ENCODE measurements at places on chromosomes 6 and 20. TPM values are rescaled to one million over a fixed set of nuclear protein-coding genes. Genes with fewer than 3 reads are reported as not detected.

DNA sequence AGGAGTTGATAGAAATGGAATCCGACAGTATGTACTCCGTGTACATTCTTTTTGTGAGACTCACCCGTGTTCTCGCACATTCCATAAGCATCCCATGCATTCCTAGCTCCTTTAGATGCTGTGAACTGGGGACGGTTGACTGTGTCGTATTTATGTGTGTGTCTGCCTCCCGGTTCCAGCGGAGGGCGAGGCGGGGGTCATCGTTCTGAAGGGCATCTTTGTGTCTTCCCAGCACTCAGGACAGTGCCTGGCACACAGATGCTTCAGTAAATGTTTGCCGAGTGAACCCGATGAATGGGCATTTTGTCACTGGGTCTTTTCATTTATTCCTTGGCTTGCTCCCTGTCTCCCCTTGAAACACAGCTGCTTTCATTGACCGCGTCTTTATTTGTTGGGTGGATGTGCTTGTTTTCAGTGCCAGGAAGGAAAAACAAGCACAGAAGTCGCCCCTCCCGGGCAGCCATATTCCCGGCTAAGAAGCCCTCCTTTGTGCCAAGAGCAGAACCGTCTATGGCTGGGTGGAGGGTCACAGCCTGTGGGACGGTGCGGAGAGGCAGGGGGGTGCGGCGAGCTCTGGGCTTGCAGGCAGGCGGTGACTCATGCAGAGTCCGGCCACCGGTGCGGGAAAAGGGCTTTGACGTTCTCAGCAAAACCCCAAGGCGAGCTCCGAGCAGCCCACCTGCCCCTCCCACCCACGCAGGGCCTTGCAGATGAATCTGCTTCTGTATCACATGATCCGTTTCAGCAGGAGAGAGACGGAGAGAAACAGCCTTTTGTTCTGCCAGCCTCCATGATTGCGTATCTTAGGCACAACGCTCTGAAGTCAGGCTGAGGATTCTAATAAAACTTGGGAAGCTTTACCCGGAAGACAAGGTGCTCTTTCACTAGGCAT, 11.2 kb upstream of the PSMG4 start:
- no peaks in the 10 kb centered on the region for H3K36me3 ChIP-seq
- peaks cover 13% of the 10 kb centered on the region for H3K4me1 ChIP-seq
- DNase-seq = no peak
- peak overlapping the region; percentile 36 for H3K4me3 ChIP-seq

DNA sequence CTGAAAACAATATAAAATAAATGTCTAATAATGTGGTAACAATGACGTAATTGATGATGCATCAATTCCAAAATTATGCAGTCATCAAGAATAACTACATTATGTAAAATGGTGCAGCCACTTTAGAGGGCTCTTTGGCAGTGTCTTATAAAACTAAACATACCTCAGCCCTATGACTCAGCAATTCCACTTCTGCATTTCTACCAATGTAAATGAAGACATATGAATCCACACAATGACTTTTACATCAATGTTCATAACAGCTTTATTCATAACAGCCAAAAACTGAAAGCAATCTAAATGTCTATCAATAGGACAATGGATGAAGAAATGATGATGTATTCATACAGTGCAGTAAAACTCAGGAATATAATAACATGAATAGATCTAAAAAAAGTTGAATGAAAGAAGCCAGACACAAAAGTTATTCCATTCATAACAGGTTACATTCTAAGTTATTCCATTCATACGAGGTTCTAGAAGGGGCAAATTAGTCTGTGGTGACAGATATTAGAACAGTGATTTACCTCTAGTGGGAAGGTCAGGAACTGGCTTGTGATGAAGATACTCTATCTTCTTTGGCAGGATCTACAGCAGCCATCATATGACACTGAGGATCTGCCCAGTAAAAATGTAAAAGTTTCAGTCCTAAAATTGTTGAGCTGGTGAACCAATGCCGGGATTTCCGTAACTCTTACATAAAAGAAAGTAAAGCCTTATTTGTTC, 396.1 kb downstream of the PLCB1 start:
- H3K27me3 ChIP-seq = no peaks in the 10 kb centered on the region
- H3K4me3 ChIP-seq = no peak overlapping the region
- no peak overlapping the region for H3K27ac ChIP-seq
- no peaks in the 10 kb centered on the region for H3K36me3 ChIP-seq
- DNase-seq = no peak
- no peaks in the 10 kb centered on the region for H3K4me1 ChIP-seq

- H3K36me3 ChIP-seq = no peaks in the 10 kb centered on the region
- no peak overlapping the region for H3K27ac ChIP-seq
- no peaks in the 10 kb centered on the region for H3K4me1 ChIP-seq
- H3K4me3 ChIP-seq = no peak overlapping the region
- no peaks in the 10 kb centered on the region for H3K27me3 ChIP-seq
These were observed 46.6 kb downstream of the SCGN start for GRCh38 chr6:25698631-25699030.

DNA sequence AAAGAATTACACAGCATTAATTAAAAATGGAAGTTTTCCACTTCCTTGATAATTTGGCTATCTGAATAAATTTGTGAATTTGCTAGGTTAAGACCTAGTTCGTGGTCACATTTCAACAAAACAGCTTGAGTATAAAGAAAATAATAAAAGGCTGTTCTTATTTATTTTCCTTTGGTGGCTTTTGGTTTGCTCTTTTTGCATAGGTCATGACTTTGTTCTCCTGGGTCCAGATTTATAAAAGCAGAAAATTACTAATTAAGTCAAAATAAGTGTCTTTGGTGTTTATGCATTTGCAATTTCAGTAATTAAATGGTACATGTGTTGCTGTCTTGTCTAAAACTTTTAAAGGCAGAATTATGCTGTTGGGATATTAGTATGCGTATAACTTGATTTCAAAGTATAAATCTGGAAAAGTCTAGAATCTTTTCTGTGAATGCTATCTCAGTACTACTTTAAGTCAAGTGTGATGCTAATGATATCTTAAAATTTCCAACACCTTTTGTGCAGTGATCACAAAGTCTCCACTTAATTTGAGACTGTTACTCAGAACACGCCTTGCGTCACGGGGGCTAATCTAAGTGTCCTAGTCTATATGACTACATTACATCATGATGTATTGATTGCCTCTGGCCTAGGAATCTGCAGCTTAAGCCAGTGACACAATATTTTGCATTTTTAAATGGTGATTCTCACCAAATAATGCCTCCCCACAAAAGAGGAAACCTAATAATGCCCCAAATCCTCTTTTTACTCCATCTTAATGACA, 41.0 kb downstream of the GNAS start:
- H3K4me1 ChIP-seq = peaks cover 58% of the 10 kb centered on the region
- H3K27me3 ChIP-seq = no peaks in the 10 kb centered on the region
- no peak for DNase-seq
- H3K4me3 ChIP-seq = peak overlapping the region; percentile 95

DNA sequence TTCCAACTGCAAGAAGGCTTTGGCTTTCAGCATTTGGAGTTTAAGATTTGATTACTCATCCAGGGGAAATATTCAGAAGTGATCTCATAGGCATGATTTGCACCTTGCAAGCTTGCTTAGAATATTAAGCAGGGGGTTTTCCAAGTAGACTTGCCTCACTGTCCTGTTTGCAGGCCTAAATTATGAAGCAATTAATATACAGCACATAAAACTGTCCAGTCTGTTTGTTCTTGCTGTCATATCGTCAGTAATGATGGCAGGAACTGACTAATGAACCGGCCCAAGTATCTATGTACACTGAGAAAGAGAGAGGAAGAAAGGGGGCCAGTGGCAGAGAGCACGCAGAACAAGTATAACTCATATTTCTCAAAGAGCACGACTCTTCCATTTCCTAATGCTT, 212.5 kb upstream of the SUPT3H start:
- no peak overlapping the region for H3K27ac ChIP-seq
- peaks cover 9% of the 10 kb centered on the region for H3K4me1 ChIP-seq
- no peaks in the 10 kb centered on the region for H3K27me3 ChIP-seq
- no peaks in the 10 kb centered on the region for H3K36me3 ChIP-seq
- H3K4me3 ChIP-seq = no peak overlapping the region

DNA sequence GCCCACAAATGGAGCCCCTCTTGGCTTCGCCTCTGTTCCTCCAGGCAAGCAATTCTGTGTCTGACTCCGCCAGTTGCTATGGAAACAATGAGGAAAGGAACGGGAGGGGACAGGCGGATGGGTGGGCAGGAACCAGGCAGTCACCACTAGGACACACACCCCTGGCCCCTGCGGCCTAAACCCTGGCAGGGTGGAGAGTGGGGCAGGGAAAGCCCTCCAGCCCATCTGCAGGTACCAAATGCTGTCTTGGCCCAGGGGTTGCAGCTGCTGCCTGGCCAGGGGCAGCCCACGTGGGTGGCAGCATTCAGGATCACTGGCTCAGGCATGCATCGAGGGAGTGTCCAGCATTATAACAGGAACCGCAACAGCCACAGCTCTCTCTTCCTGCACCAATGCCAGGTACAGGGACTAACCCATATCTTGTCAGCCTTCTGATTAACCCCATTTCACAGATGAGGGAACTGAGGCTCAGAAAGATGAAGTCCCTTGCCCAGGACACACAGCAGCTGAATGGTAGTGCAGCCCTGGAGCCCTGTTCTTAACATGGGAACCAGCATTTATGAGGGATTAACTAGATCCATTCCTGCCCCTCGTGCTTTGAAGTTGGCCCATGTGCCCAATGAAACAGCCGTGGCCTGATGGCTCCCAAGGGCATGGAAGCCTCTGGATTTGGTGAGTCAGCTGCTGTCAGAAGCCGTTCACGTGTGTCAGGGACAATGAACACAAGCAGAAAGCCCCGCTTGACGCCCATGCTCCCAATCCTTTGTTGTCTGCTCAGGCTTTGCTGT, 66.3 kb downstream of the NOL4L start:
- no peak overlapping the region for H3K4me3 ChIP-seq
- H3K27me3 ChIP-seq = no peaks in the 10 kb centered on the region
- no peak overlapping the region for H3K27ac ChIP-seq
- no peaks in the 10 kb centered on the region for H3K4me1 ChIP-seq
- H3K36me3 ChIP-seq = no peaks in the 10 kb centered on the region

DNA sequence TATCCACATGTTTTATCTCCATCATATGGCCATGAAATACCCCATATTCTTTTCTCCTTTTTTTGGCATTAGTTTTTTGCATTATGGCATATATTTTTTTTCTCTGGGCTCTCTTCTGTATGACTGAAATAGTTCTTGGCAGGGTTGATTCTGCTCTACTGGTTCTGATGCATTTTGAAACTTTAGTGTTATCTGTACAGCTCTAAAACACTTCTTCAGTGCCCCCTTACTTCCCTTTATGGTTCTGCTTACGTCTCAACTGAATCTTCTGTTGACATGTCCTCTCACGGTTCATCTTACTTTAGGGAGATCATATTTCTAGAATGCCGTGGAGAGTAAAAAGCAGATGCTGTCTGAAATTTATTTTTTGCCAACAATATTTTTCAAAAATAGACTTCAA, 23.2 kb upstream of the TXNDC5 start:
- no peaks in the 10 kb centered on the region for H3K27me3 ChIP-seq
- DNase-seq = no peak
- no peak overlapping the region for H3K27ac ChIP-seq
- H3K4me3 ChIP-seq = no peak overlapping the region
- H3K4me1 ChIP-seq = no peaks in the 10 kb centered on the region

GRCh38 chr6:80331522-80331921, 225.1 kb downstream of the BCKDHB start:
- no peaks in the 10 kb centered on the region for H3K27me3 ChIP-seq
- H3K4me1 ChIP-seq = peaks cover 13% of the 10 kb centered on the region
- no peak for DNase-seq
- H3K36me3 ChIP-seq = no peaks in the 10 kb centered on the region

DNA sequence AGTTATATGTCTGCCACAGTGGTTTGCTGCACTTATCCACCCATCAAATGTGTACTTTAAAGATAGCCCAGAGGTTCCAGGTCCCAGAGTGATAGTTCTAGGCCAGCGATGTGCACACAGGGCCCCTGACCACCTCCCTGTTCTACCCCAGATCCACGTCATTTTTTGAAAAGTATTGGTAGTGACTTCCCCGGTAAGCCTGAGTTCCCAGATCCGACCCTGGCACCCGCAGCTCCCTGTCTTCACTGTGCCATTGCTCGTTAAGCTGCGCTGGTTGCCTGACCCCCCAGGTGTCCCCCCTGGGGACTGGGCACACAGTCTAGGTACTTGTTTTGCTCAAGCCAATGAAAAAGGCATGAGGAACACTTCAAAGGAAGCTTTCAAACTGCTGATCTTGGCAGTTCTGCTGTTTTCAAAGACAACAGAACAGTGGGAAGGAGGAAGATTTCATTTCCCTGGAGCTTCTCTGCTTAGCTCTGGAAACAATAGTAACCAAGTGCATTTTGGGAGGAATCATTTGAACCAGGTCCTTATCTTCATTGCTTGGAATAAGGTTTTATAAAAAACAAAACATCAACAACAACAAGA, 116.3 kb upstream of the TAB2 start:
- no peak overlapping the region for H3K4me3 ChIP-seq
- H3K36me3 ChIP-seq = no peaks in the 10 kb centered on the region
- H3K27ac ChIP-seq = no peak overlapping the region
- H3K4me1 ChIP-seq = no peaks in the 10 kb centered on the region

DNA sequence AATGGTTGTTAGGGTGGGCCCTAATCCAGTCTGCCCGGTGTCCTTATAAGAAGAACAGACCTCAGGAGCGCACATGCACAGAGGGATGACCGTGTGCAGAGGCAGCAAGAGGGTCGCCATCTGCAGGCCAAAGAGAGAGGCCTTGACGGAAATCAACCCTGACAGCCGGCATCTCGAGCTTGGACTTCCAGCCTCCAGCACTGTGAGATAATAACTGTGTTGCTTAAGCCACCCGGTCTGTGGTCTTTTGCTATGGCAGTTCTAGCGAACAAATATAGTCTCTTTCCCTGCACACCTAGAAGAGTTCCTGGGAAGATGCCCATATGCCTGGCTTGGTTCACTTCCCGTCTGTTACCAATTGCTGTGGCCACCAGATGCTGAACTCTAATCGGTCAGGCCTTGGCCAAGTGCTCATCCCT, 35.3 kb upstream of the PTGIS start:
- H3K36me3 ChIP-seq = no peaks in the 10 kb centered on the region
- no peak overlapping the region for H3K4me3 ChIP-seq
- no peak for DNase-seq
- H3K27me3 ChIP-seq = no peaks in the 10 kb centered on the region
- no peaks in the 10 kb centered on the region for H3K4me1 ChIP-seq
- H3K27ac ChIP-seq = no peak overlapping the region

DNA sequence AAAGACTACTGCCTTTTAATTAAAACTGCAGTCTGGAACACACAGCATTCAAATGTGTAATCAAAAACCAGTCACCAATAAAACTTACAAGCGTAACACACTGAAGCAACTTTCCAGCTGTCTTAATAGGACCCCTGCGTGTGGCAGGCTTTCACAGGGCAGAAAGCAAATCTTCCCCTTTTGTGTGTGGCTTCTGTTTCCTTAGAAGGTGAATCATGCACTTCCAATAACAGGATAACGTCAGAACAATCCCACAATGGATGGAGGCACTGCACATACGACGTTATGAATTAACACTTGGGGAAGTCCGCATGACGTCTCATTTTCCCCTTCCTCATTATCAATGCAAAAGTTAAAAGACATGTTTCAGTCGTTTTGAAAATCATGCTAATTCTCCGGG, 44.8 kb downstream of the INSM1 start:
- no peaks in the 10 kb centered on the region for H3K27me3 ChIP-seq
- DNase-seq = no peak
- no peak overlapping the region for H3K27ac ChIP-seq
- no peak overlapping the region for H3K4me3 ChIP-seq
- H3K36me3 ChIP-seq = no peaks in the 10 kb centered on the region
- H3K4me1 ChIP-seq = peaks cover 8% of the 10 kb centered on the region

SRMS gene
- total RNA-seq = not detected

BPIFB2 gene
- total RNA-seq = not detected

SIRT5 gene
- 16.1 TPM for total RNA-seq

BFSP1 gene
- total RNA-seq = not detected

CASP8AP2 gene
- 13.6 TPM for total RNA-seq

Data from gastrocnemius medialis (tissue), 4 donors.